ENCODE measurements at places on chromosomes 12 and 14.

GRCh38 chr12:52175371-52176350 is 16.2 kb downstream of the KRT80 start:
- peak; percentile 39 for DNase-seq

- DNase-seq = no peak
Observed at GRCh38 chr12:3560295-3560620, 69.3 kb downstream of the PRMT8 start.

DNA sequence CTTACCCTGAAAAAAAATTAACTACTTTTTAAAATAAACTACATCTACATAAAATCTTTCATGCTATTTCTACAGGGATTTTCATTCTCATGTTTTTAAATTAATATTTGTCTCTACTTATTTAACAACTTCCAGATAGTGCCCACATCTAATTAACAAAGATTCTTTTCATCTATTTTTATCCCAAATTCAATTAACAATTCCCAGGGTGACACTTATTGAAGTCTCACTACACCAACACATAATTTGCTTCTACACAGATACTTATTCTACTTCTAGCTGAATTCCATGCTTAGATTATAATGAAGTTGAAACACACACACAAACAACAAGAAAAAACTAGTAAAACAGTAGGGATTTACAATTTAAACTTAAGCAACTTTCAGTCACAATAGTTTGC is 336.6 kb downstream of the ACSS3 start:
- no peak for DNase-seq

DNA sequence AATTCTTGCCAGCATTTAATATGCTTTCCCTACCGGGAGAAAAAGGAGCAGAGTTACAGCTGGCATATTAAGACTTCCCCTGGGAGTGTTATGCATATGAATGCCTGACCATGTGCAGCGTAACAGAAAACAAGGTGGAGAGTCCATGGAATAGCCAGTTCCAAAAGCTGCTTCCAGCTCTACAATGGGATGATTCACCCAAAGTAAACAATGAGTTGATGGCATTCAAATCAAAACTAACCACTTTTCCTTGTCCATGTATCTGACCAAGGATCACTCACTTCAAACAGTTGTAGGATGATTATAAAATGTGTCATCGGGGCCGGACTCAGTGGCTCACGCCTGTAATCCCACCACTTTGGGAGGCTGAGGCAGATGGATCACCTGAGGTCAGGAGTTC is 48.1 kb upstream of the BICDL1 start:
- DNase-seq = peak; percentile 5

DNA sequence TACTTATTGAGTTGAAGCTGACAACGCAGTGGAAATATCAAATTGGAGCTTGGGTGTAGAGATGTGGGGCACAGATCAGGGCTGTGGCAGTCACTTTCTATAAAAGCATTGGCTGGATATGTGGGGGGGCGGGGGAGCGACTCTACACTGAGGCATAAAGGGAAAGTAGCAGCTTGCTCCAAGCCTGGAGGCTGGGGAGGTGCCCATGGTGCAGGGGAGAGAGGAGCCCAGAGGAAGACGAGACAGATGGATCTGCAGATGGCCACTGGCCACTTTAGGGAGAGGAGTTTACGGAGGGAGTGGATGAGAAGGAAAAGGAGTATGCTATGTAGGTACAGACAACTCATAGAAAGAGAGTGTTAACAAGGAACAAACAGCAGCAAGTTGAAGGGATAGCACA is 13.5 kb upstream of the NGB start:
- no peak for DNase-seq

DNA sequence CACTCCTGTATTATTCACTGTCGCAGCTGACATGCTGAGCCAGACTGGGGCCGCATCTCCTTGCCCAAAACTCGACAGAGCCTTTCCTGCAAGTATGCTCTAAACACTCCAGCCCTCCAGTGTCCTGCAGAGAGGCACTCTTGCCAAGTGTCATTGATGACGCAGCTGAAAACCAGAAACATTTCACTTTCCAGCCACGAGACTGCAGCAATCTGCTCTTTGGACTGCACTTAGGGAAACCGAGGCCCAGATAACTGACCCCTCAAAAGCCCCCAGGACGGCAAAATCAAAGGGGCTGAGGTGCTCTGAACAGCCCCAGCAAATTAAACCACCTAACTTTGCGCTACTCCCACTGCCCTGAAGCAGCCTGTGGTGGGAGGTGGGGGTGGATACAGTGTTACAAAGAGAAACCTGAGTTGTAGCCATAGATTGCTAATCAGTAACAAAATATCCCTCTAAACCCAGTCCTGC is 2.6 kb downstream of the CCDC85C start:
- DNase-seq = no peak

DNA sequence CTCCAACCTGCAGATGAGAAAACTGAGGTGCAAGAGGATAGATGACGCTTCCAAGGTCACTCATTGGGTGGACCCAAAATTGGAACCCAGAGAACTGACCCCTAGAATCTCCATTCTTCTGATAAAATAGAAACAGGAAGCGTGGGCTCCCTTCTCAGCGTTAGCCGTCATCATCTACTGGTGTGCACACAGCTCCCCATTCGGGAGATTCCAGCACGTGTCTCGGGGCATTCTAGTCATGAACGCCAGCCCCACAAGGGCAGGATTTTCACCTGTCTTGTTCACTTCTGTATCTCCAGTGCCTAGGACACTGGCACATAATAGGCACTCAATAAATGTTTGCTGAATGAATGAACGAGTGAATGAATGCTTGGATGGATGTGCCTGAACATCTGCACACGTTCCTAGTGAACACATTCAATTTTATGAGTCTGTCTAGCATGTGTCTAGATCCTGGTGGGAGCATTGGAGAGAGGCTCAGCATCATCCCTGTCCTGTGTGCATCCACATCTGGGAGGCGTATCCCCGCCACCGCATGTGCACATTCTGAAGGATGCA is 30.5 kb downstream of the RASAL1 start:
- DNase-seq = no peak

DNA sequence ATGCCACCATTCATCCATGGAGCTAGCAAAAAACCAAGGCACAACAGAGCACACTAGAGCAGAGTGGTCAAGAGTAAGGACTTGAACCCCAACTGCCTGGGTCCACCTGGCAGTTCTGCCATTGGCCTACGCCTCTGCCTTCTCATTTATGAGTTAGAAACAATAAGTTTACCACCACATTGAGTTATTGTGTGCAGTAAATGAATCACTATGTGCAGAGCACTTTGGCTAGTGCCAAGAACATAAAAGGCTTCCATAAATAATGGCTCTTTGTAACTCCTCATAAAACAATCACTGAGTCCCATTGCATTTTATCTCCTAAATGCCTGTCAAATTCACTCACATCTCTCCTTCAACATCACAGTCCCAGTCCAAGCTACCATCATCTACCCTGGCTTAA is 86.3 kb downstream of the OTX2 start:
- DNase-seq = no peak

GRCh38 chr12:94144781-94145180 is 3.6 kb upstream of the PLXNC1 start:
- no peak for DNase-seq

GRCh38 chr14:98578204-98578603 is 693.8 kb downstream of the BCL11B start:
- DNase-seq = no peak

DNA sequence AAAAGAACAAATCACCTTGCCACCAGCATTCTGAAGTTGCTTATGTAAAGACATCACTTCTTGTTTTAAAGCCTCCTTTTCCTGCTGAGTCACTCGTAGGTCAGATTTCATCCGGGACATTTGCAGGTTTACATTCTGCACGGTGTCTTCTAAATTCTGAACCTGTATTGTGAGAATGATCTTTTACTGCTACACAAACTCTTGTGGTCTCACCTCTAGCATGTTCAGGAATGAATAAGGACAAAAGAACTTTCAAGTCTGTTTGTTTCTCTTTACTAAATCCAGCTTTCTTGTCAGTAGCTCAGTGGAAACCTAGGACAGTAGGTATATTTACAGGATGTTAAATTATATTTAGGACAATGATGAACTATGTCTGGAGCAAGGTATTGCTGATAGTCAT is 73.5 kb upstream of the SAV1 start:
- peak; percentile 30 for DNase-seq

DNA sequence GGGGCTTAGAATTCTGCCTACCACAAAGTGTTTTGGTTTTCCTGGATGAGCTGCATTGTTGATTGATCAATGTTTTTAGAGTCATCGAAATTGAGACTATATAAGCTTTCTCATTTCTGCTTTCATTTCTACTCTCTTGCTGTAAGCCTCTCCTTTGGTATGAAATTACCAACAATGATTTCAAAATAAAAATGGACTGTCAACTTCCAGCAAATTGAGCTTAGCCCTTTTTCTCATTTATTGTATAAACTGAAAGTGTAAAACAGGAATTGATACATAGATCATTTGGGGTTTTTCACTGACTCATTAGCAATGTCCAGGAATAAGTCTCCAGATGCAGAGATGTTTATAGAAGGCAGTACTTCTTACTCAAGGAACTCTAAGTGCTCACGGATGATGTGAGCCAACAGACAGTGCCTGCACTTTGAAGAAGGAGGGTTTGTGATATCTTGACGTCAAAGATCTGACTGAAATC is 20.0 kb upstream of the PCNX1 start:
- DNase-seq = no peak

DNA sequence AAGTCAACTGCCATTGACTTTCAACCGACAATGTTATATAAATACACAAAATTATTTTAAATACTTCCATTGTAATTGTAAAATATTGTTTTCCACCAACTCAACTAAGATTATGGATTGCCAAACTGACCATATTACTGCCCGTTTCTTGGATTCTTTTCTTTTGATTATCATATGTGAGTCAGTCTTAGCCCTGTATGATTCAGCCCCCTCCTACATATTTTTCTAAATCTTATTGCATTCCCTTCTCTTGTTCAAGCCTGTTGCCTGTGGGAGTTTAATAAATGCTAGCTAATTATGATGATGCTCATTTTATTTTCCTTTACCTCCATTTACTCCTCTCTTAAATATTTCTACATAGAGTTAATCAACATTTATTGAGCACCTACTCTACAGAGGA is 6.8 kb downstream of the RASSF9 start:
- DNase-seq = no peak

GRCh38 chr12:25529738-25530137 is 23.3 kb downstream of the LMNTD1 start:
- no peak for DNase-seq

DNA sequence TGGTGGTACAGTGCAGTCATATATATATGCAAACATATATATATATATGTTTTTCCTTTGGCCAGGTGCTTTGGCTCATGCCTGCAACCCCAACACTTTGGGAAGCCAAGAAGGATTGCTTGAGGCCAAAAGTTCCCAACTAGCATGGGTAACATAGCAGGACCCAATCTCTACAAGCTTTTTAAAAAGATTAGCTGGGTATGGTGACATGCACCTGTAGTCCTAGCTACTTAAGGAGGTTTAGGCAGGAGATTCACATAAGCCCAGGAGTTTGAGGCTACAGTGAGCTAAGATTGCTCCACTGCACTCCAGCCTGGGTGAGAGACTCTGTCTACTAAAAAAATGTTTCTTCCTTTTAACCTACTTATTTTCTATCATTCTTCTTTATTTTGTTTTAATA is 10.2 kb downstream of the PZP start:
- no peak for DNase-seq

DNA sequence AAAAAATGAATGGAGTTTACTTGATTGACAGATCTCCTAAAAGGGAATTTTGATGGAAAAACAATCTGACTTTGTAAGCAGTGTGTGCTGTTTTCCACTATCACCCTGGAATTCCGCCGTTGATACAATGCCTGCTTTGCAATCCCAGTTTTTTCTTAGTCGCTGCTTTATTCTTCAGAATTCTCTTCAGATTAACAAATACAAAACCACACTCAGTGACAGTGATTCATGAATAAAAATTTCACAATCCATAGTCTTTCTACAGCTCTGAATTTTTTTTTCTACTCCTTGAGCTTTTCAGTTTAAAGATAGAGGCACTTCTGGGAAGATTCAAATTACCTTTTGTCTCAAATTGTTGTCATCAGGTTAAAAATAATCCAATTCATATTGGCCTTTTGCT is 44.6 kb upstream of the KITLG start:
- DNase-seq = no peak

DNA sequence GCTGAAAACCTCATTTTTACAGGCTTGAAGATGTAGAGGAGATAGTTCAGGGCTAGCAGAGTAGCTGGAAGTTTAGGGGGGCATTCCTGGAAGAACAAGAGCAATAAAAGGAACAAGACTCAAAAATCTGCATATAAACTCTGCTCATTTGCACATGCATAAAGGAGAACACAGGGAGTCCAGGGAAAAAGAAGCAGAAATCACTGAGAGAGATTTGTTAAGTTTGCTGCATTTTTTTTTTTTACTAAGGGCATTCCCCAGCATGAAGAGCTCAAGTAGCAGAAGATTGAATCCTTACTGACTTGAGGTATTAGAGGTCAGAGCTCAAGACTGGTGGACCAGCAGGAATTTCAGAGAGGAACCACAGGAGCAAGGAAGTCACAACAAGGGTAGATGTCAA is 28.2 kb upstream of the BCL11B start:
- no peak for DNase-seq

GRCh38 chr14:33070475-33070874 is 131.8 kb downstream of the NPAS3 start:
- no peak for DNase-seq

- DNase-seq = peak; percentile 84
Observed at GRCh38 chr12:93156086-93156716, 221.5 kb upstream of the NUDT4 start.

GRCh38 chr12:56658921-56659320 is 13.1 kb upstream of the ATP5F1B start:
- no peak for DNase-seq

DNA sequence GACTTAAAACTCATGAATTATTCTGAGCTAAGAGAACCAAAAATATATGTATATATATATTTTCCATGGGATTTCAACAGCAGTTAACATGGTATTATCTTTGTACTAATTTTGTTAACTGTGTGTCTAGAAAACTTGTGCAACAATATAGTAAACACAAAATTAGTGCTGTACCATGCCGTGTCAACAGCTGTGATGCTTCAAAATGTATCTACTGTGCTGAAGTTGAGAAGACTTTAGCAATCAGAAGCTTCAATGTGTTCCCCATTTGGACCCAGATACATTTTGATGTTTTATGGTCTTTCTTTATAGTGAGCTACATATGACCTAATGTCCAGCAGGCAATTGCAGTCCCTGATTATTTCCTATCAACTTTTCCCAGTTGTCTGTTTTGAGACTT is 405.7 kb downstream of the DIO2 start:
- DNase-seq = no peak

- no peak for DNase-seq
Observed at GRCh38 chr14:87992346-87992717, 650 bp downstream of the GALC start.
